NCI-H2029 (cell line): ENCODE measurements at places on chromosomes 3 and 15.

- no peak for DNase-seq
Measured at GRCh38 chr3:50494126-50494525, 9.3 kb downstream of the CACNA2D2 start.

DNA sequence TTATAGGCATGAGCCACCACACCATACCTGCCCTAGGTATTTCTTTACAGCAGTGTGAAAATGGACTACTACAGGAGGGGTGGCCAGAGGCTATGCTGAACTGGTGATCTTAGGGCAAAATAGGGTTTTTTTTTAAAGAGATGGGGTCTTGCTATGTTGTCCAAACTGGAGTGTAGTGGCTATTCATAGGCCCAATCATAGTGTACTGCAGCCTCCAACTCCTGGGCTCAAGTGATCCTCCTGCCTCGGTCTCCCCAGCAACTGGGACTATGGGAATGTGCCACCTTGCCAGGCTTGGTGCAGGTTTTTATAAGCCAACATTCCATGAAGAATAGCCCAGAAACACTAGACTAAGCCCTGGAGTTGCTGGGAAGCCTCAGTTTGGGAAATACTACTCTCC, 28.6 kb upstream of the TSC22D2 start:
- no peak for DNase-seq

- DNase-seq: no peak
Measured at GRCh38 chr3:113259196-113259595, 47.8 kb downstream of the BOC start.

GRCh38 chr3:151281671-151282324, 3.5 kb upstream of the P2RY14 start:
- DNase-seq: no peak

GRCh38 chr3:32888739-32889138, 62.7 kb upstream of the CCR4 start:
- no peak for DNase-seq

DNA sequence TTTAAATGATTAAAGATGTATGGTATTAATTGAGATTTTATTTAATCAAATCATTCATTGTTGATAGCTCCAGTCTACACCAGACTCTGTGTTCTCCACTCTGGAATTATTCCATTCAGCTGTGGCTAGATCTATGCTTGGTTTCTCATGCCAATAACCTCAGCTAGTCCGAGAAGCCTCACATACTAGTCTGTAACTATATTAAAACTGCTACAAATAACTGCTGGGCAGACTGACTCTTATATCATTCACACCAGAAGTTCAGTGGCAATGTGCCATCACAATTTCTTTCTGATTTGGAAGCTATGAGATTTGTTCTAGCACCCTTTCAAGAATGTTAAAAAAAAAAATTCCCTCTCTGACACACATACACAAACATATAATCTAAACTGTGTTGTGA, 947.3 kb downstream of the ROBO1 start:
- DNase-seq: no peak

GRCh38 chr15:42558739-42559138, 10.1 kb downstream of the HAUS2 start:
- no peak for DNase-seq

GRCh38 chr3:61618231-61618630, 56.9 kb downstream of the PTPRG start:
- no peak for DNase-seq

DNA sequence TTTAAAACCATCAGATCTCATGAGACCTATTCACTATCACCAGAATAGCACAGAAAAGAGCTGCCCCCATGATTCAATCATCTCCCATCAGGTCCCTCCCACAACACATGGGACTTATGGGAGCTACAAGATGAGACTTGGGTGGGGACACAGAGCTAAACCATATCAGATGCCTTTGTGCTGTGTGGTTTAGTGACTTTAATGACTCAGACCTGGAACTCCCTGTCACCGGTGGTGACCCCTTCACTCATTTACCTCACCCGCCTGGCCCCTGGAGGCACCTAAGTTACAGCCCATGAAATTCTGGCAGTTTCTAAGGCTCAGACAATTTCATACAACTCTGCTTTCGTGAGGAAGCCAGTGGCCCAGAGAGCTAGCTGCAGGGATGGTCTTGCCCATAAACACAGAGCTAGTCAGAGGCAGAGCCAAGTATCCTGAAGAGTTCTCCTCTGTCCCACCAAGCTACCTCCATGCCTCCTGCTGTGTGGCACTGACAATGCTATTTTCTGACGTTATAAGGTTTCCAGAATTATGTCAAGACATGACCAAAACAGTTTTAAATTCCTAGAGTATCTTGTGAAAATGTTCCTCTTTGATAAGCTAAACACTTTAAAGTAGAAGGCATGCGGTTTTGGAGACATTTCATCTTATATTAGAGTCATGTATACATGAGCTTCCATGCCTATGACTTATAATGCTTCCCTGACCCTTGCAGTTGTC, 231.1 kb upstream of the IL12A start:
- no peak for DNase-seq

DNA sequence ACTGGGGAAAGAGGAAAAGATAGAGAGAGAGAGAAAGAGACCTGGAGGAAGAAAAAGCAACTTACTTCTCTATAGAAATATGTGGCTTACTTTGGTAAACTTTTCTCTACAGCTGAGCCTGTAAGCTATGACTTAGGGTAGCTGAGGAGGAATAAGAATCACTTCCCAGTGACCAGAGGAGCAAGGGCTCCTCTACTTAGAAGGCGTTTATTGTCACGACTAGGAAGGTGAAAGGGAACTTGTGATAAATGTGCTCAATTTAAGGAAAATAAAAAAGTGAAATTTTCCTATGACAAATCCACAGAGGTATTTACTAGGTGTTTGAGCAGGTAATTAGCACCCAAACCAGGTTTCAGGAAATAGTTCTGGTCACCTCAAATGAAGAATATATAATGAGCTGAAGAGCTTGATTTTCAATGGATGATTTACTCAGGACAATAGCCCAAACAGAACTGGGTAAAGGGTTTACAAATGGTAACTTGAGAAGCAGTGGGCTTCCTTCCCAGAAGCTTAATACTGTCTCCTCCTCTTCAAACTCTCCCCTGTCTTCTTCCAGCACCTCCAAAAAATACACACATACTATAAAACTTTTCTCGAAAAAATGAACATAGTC, 46.1 kb downstream of the SOX2 start:
- DNase-seq: peak; percentile 61

DNA sequence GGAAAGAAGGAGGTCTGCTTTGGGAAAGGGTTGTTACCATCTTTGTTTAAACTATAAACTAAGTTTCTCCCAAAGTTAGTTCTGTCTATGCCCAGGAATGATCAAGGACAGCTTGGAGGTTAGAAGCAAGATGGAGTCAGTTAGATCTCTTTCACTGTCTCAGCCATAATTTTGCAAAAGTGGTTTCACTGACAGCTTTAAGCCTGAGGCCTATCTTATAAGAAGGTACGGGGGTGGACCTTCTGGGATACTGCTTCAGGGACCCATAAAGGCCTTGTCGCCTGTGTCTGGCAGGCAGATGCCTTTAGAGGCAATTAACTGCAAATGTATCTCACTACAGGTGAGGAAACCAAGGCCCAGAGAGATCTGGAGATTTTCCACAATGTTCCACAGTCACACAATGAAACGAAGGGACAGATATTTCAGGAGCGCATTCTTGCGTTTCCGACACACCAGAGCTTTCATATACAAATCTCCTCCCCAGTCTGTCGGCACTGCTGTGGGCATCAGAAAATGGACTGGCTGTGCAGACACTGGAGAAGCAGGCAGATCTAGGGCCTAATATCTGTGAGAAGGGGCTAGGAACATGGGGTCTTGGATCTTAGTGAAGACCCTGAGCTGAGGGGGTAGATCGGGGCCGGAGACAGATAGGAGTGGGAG, 169.5 kb upstream of the SMAD3 start:
- no peak for DNase-seq

DNA sequence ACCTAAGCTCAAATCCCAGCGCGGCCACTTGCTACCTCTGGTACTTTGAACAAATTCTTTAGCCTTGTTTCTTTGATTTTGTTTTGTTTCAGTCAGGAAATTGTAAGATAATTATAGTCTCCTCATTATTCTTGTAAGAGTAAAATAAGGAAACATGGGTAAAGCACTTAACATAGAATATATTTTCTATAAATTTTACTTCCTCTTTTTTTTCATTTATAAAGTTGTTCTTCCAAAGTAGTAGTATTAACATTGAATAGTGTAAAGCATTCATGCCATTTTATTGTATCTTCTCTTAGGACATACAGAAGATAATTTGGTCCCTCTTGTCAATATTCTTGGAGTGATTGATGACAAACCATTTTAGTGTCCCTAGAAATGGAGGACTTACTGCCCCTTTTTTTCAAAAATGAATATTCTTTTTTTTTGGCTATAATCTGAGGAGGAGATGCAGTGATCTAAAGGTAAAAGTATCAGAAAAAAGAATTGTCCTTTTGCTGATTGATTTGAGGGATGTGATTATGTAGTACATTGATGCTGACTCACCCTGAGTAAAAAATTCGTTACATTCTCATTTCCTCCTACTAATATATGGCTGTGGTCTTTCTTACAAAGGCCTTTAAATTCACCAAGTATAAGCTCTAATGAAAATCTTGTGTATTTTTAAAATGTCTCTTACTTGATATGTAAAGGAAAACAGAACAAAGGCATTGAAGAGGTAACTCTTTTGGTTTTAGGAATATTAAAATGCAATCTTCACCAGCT, 51.0 kb downstream of the ALCAM start:
- no peak for DNase-seq

GRCh38 chr3:134809427-134810051, 14.5 kb downstream of the EPHB1 start:
- no peak for DNase-seq

DNA sequence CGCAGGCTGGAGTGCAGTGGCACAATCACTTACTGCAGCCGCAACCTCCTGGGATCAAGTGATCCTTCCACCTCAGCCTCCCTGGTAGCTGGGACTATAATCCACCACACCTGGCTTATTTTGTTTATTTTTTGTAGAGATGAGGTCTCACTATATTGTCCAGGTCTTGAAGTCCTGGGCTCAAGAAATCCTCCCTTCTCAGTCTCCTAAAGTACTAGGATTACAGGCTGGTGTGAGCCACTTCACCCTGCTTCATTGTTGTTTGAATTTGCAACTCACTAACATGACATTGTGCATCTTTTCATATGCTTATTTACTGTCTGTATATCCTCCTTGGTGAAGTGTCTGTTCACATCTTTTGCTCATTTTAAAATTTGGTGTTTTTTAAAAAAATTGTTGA, 10.1 kb downstream of the PARP15 start:
- no peak for DNase-seq

- no peak for DNase-seq
Measured at GRCh38 chr15:89443581-89443980, 52.8 kb downstream of the RHCG start.

GRCh38 chr3:97821287-97821773, 481 bp upstream of the CRYBG3 start:
- no peak for DNase-seq

DNA sequence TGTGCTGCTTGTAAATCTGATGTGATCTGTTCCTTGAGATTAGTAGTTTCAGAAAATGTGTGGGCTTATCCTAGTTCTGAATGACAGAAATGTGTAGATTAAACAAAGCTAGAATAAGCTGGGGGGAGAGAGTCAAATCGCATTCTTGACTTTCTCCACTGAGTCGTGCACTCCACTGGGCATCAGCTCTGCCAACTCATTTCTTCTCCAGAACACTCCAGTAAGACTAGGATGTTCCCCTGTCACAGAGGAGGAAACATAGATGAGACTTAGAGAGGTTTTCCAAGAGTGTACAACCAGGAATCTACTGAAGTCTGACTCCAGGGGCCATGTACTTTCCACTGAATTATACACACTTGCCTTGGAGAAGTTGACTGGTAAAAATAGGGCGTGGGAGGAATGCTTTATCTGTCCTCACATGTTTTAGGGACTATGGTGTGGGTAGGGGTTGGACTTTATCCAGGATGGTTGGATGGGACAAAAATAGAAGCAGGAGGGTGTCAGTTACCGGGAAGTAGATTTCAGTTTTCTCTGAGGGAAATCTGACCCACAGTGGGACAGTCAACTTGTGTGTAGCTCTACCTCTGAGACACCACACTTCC, 298.2 kb downstream of the UBE2E2 start:
- DNase-seq: no peak

DNA sequence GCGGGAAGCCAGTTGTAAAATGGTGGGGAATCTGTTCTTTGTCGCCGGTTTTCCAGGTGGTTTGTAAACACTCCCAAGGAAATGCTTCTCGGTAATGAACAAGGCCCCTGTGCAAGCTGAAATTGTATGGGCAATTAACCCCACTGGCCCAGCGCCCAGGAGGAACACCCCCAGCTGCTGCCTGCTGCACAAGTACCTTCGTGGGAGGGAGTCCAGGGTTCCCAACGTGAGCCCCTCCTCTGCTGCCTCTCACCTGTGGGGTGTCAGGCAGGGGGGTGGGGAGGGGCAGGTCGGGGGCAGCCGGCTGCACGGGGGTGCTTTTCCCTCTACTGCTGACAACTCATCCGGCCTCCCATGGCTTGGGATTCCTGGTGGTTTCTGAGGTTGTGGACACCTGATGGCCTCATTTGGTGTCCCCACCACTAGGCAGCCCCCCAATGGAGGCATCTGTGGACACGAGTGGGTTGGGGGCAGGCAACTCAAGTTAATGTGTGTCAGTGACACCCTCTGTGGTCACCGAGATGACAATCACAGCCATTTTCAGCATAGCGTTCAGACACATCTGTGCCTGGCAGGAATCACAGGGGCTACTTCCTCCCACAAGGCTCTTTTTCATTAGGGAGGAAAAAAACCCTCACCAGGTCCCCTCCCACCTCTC, 35.6 kb upstream of the PRR23E start:
- peak; percentile 82 for DNase-seq

DNA sequence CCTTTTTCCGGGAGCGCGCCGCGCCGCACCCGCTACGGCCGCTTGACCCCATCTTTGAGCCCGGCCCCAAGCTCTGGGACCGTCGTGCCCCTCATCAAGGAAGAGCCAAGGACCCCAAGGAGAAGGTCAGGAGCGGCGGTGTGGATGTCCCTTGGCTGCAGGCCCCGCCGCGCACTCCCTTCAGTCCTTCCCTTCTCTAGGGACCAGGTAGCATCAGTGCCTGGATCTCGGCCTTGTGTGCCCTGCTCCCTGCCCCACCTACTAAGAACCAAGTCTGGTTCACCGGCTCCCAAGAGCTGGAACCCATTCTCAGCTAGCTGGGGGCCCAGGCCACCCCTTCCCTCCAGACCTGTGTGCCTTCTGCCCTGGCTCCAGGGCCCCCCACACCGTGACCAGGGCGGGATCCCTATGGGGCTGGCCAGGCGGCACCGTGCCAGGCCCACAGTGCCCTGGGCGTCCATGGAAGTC, 69.3 kb upstream of the CGNL1 start:
- no peak for DNase-seq

GRCh38 chr3:155418407-155418806, 124.9 kb upstream of the STRIT1 start:
- DNase-seq: no peak

DNA sequence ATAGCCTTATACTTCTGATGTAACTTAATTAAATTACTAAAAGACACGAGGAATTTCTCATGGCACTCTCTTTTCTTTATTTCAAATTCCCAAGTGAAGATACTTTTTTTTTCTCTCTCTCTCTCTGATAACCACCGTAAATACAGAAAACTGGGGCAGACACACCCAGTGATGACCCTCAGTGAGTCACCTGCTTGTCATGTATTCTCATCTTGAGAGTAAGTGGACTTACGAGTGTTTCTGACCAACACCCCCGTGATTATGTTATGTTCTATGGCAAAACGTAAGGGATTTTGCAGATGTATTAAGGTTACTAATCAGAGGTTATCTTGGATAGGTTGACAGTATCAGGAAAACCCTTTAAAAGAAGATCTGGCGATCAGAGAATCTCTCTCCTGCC, 348.8 kb upstream of the ZNF717 start:
- DNase-seq: no peak
